Activated CD4-positive, alpha-beta memory T cell treated with anti-CD3 and anti-CD28 coated beads for 36 hours (primary cell): ENCODE measurements at places on chromosomes 16 and 17. TPM values are rescaled to one million over a fixed set of nuclear protein-coding genes. Genes with fewer than 3 reads are reported as not detected.
A peak's percentile ranks its signal among the peaks of the same experiment; 100 is the strongest.

ASGR1 gene
- total RNA-seq: 0.76 TPM

ABCA6 gene
- total RNA-seq: not detected

GP1BA gene
- total RNA-seq: not detected

SHCBP1 gene
- 49.0 TPM for total RNA-seq

KRT14 gene
- not detected for total RNA-seq

LONP2 gene
- total RNA-seq: 56.8 TPM

GRCh38 chr16:30561089-30561816 is 3.1 kb upstream of the ZNF764 start:
- peak; percentile 31 for DNase-seq

GRCh38 chr17:74712301-74712700 is 422 bp downstream of the CD300LF start:
- DNase-seq: no peak

- DNase-seq: no peak
These were observed 49.6 kb upstream of the IRX6 start for GRCh38 chr16:55274391-55274790.

- DNase-seq: no peak
These were observed 84.5 kb upstream of the CORO6 start for GRCh38 chr17:29707212-29707571.

DNA sequence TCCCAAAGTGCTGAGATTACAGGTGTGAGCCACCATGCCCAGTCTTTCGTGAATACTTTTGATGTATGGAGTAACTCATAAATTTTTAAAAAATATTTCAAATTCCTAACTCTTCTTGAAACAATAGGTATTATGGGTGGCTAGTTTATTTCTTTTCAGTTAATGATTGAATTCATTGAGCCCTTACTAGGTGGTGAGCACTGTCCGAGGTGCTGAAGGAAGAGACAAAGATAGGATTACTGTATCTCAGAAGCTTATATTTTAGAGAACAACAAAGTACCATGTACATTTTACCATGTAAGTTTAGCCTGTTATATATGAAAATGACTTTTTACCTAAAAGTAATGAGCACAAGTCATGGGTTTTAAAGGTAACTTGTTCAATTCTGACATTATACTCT is 418.3 kb downstream of the NPIPA7 start:
- no peak for DNase-seq

DNA sequence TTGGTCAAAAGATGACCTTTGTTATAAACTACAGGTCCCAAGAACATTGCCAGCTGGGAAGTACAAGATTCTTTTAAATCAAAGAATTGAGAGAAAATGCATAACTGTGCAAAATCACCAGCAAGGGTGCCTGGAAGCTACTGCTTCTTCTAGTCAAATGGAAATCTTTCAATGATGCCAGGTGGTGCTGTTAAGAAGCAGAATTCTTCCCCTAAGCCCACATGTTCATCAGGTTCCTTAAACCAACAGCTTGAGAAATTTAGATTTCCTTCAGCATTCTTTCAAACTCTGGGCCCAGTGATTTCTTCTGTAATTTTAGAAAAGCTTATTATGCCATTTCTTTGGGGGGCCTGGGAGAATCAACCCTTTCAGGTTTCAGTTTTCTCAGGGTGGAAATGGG is 207.8 kb upstream of the WSCD1 start:
- no peak for DNase-seq

GRCh38 chr16:48452991-48453760 is 68.0 kb upstream of the SIAH1 start:
- no peak for DNase-seq

- DNase-seq: no peak
These were observed 2.1 kb upstream of the USP32 start for GRCh38 chr17:60393840-60394723.

DNA sequence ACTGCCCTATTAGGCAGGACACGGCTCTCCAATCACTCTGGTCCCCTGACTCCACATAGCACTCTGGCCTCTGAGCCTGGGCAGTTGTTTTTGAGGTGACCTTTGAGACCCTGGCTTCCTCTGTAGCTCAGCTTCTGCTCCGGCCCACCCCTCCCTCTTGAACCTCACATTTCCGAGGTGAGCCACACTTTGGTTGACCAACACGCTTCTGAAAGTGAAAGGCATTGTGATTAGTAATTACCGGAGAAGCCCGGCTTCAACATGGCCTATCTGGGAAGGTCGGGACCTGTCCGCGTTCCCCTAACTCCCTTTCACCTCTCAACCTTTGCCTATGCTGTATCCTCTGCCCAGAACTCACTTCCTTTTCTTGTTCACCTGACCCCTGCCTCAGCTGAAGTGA is 10.3 kb upstream of the ITGAX start:
- DNase-seq: peak; percentile 28

DNA sequence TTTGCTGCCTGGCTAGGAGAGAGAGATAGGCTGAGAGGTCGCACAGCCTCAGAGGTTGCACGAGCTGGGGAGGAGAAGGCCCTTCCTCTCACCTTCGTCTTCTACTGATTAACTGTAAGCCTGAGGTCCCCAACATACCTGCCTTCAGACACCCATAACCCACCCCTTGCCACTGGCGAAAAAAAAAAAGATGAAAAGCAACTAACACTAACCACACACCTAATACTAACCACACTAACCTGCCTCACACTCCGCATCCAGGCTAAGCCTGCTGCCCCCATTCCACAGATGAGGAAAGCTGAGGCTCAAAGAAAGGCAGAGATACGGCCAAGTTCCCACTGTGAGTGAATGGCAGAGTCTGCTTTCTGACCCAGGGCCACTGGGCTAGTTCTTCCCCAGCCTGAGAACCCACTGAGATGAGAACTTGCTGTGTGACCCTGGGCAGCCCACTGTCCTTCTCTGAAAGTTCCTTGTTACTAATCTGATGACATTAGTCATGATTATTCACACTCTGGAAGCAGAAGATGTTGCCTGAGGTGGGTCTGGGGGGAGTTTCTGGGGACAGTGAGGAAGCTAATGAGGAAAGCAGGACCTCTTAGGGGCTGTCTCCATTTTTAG is 4.6 kb downstream of the IL21R start:
- peak; percentile 62 for DNase-seq
